HTR-8/SVneo (cell line): ENCODE measurements at places on chromosomes 2 and 18.

DNA sequence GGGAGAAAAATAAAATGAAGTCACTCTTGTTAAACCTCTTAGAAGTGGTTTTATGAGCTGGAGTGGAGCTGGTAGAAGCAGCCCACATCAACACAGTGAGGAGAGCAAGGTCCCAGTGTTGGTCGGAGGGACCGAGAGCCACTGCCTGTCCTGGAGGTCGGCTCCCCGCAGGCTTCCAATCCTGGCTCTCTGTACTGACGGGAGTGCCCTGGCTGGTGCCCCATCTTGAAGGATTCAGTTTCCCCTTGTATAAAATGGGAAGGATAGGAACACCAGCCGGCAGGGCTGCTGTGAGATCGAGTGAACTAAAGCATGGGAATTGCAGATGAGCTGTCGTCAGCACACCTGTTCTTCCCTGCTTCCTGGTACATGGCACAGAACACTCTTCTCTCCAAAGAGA is 104.3 kb upstream of the ID2 start:
- DNase-seq: no peak

DNA sequence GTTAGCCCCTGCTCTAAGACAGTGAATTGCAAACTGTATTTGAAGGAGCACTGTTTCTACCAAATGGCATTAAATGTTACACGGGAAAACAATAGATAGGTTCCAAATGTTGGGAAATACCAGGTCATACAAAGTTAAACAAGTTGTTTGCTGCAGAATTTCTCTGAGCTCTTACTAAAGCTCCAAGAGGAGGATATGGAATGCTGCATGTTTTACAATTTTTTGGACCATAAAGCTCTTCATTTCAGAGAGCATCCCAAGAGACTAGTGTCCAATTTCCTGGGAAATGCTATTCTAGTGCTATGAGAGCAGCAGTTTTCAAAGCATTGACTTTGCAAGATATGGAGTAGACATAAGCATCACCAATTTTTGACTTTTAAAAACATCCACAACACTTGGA is 155.6 kb upstream of the CCDC68 start:
- DNase-seq: no peak

- no peak for DNase-seq
These were observed 78.2 kb downstream of the UBE2E3 start for GRCh38 chr2:181058378-181059269.

- no peak for DNase-seq
These were observed 907.6 kb downstream of the EPHA4 start for GRCh38 chr2:220664272-220665107.

DNA sequence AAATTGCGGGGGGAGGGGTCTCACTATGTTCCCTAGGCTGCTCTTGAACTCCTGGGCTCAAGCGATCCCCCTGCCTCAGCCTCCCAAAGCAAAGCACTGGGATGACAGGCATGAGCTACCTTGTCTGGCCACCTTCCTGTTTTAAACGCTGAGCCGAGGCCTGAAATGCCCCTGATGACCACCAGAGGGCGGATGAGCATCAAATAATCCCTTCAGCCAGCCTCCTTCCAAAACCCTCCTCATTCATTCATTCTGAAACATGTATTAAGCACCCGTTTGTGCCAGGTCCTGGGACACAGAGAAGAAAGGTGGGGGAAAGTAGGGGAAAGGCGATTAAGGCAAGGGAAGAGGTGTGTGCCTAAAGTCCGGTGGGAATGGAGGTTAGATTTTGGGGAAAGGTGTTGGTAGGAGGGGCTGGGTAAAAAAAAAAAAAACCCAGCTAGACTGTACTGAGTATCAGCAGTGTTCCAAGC is 30.7 kb upstream of the PTMA start:
- peak; percentile 64 for DNase-seq

DNA sequence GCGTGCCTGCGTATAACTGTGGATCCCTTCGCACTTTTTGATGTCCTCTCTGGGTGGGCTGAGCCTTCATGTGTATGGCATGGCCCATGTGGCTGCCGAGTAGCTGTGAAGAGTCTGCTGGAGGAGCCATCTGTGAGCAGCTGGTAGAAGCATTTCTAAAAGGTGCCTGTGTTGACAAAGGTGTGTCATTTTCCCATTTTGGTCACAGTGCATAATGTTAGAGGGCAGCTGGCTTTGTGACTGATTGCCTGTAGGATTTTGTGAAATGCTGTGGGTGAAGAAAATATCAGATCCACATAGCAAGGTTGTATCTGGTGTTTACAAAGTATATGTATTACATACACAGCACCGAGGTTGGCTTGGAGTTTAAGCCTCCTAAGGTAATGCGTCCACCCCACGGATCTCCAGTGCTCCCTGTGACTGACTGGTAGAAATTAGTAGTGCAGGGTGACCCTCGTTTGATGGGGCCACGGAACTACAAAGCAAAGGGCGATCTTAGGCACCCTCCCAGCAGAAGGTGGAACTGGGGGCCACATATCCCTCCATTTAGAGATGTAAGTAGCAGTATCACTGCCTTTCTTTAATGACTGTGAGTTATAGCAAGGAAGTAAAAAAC is 16.5 kb downstream of the GATA6 start:
- DNase-seq: no peak

DNA sequence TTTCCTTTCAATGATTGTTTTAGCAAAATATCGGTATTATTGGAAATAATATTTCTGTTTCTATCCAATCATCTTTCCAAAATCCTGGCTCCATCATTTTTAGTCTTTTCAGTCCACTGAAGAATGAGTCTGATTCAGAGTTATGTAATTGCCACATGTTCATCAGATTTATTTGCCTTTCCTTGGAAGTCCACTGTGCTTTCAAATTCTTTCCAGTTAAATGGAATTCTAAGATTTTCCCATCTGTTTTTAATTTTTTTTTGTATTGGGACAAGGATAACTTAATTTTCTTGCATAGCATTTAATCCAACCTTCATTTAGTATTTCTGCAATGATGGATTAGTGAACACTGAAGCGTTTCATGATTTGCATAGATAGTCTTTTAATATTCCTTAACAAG is 521.5 kb upstream of the NRXN1 start:
- no peak for DNase-seq

DNA sequence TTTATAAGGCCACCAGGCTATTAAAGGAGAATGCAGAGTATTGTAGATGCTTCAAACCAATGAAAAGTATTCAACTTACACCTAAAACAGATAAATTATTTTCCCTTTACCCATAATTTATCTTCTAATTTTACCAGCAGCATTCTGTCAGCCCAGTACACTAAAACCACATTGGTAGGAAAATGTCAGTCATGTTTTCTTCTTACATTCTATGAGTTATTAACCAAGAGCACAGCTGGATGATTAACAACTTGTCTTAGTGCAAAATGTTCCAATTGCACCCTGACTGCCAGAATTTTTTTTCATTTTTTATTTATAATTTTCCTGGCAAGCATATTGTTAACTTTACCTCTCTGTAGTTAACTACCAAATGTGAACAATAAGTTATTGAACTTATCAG is 79.0 kb upstream of the WDR75 start:
- no peak for DNase-seq
